Activated T-helper 2 cell treated with anti-CD3 and anti-CD28 coated beads, Interferon-gamma antibody, Interleukin-2, Interleukin-4, amounts not matched to agents 10 μg/mL and 5 μg/mL and 100 μg/mL, durations not matched to agents 14 hours and 24 hours and 36 hours (primary cell): ENCODE measurements at places on chromosomes 1 and 21. TPM values are rescaled to one million over a fixed set of nuclear protein-coding genes. Genes with fewer than 3 reads are reported as not detected.

DNA sequence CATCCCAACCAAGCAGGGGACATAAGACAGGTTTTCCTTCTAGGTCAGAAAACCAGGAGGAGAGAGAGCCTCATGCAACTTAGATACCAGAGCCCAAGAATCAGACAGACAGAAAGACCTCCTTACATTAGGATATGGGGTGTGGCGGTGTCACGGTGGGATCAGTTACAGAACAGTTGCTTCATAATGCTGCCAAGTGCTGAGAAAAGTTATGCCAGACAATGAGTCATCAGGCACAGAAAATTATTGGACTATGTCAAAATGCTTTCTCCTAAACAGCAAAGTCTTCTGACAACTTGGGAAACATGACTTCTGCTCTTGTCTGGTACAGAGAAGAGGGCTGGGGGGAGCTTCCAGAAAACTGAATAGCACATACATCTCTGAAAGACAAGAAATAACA lies 1120.2 kb upstream of the TMPRSS15 start:
- DNase-seq, result no peak

GRCh38 chr1:11782127-11782708 lies 20.2 kb downstream of the C1orf167 start:
- no peak for DNase-seq

DNA sequence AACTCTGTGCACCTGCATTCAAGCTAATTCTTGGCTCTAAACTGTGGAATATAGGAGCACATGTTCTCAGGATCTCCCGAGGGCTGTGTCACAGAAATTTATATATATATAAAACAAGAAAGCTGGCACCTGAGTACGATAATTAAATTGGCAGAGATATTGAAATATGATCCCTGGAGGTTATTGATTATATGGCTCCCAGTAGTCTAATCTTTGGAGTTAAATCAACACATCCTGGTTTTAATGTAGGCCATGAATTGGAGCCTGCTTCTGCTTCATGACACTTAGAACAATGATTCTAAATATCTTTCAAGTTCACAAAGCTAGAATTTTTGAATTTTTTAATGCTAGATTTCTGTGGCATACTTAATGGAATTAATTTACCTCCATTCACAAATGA lies 84.3 kb downstream of the CTH start:
- DNase-seq, result no peak

GRCh38 chr1:180791806-180792205 lies 120.9 kb upstream of the KIAA1614 start:
- DNase-seq, result no peak

DNA sequence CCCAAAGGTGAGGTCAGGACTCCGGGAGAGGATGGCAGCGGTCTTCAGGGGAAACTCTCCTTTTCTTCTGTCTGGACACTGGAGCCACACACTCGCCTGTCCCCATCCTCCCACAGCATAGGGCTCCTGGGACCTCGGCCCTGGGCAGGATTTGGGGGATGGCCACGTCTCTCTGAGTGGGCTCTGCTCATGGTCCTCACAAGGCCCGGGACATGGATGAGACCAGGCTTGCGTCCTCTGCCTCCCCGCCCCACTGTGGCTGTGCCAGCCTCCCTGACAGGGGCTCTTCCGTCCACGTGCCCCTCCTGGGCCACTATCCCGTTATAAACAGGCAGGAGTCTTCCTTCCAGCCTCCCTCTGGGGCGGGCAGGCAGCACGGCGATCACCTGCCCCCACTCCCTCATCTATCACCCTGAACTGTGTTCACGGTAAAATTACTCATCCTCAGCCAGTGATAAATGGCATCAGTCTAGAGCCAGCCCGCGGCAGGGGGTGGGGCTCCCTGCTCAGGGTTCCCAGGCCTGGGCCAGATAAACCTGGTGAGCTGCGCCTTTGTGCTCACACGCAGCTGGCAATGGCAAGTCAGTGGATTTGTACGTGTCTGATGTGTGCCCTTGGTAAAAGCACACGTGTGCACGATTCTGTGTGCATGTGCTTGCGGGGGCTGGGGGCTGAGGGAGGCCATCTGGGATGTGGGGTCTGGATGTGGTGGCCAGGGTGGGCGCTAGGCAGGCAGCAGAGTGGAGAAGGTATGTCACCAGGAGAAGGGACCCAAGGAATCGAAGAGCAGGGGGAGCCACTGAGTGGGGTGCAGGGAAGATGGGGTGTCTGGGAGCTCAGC lies 12.6 kb upstream of the SAMD11 start:
- DNase-seq, result no peak

DNA sequence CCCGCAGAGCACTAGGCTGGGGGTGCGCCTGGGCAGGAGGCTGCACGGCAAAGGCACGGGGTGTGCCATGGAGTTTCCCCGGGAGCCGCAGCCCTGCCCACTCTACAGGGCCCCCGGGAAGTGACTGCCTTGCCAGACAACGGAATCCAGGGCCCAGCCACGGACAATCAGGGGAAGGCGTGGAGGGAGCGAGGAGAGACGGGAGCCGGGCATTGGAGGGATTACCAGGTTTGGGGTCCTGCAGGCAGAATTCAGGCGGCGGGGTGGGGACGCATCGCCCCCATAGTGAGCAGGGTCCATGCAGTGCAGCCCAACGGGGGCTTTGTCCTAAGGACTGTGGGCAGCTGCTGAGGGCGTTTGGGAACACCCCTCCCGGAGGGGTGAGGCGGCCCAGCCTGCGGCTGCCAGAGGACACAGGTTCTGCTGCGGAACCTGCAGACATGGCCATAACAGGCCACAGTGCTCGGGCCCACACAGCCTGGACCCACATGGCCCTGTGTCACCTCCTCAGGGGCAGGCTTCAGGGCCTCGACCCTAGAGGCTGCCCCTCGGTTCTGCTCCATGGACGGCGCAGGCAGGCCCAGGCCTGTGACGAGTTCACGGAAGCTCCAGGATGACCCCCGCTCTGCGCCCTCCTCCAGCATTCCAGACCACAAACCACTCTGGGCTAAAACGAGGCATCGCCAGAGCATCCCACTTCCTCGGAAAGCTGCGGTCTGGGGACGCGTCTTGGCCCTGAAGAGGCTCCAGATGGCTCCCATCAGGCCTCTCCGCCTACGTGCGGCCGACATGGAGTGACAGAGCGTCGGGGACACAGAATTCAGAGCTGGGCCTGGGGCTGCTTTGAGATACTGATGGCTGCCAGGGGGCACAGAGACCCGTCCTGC lies 54.5 kb downstream of the COL6A1 start:
- no peak for DNase-seq

The HSD3B2 gene
- total RNA-seq, result not detected in 2 replicates

The EBNA1BP2 gene
- 102 and 104 TPM in 2 replicates for total RNA-seq

The RPTN gene
- not detected in 2 replicates for total RNA-seq

The PYHIN1 gene
- 7.4 and 10.0 TPM in 2 replicates for total RNA-seq

The FAM78B gene
- 1.2 and 1.4 TPM in 2 replicates for total RNA-seq

The DCST2 gene
- 0.21 and 0.80 TPM in 2 replicates for total RNA-seq
